Dermis blood vessel endothelial cell (primary cell): ENCODE measurements at places on chromosomes 7 and 10. TPM values are rescaled to one million over a fixed set of nuclear protein-coding genes. Genes with fewer than 3 reads are reported as not detected.

GRCh38 chr10:11386044-11386443 lies 225.4 kb downstream of the USP6NL start:
- DNase-seq, result no peak

Gene EXOC6
- 364 and 485 TPM in 2 replicates for total RNA-seq

Gene CYP3A7
- not detected in 2 replicates for total RNA-seq

GRCh38 chr10:64037071-64037661 lies 516.0 kb downstream of the REEP3 start:
- DNase-seq, result no peak

- no peak for DNase-seq
Observed at GRCh38 chr10:5779730-5780129, 33.5 kb downstream of the GDI2 start.

DNA sequence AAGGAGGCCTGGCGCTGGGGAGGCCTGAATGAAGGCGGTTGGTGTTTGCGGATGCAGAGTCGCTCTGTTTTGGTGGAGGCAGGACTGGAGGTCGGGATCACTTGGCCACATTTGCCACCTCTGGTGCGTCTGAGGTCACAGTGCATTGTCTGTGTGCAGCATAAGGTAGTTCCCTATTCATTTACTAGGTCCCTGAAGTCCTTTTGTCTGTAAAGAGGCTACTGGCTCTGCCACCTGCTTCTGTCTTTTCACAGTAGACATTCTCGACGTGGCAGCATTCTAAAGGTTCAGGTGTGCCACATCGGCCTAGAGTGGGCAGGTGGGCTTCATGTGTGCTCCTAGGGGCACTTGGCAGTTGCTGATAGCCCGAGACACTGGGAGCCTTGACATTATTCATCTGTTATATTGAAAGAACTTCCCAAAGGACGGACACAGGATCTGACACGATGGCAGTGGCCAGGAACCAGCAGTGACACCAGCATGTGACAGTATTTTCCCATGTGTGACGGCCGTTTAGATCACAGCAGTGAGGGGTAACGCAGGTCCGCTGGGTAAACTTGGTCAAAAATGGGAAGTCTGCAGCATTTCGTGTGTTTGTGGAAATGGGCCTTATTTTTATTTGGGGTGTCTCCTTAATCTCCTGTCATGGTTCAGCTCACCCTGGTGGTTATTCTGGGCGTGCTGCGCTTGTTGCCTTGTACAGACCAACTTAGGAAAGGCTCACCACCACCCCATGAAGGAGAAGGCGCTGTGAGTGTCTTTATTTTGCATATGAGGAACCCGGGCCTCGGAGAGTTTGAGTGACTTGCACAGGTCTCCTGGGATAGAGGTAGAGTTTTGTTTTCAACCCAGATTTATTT lies 5.9 kb downstream of the MGMT start:
- DNase-seq, result no peak

- no peak for DNase-seq
Observed at GRCh38 chr10:52105301-52105700, 208.8 kb upstream of the DKK1 start.

DNA sequence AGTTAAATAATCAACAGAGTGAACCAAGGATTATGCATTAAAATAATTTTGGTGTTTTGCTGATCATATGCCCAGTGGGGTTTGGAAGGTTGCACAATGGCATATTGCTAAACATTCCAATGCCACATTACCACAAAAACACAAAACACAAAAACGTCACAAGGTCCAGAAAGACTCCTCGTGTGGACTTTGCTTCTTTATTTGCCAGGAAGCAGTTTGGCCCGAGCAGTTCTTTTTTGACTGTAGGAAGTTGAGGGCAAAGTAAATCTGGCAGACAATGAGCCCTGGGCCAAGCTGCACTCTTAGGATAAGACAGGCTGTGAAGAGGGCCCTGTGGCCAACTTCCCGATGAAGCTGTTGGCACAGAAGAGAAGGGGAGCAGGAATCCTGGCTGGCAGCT lies 39.2 kb upstream of the SLC35B4 start:
- DNase-seq, result peak; percentile 26

Gene TMEM176A
- not detected in 2 replicates for total RNA-seq

GRCh38 chr7:131074585-131074984 lies 253.1 kb upstream of the MKLN1 start:
- DNase-seq, result no peak

- no peak for DNase-seq
Observed at GRCh38 chr7:27435461-27435860, 192.9 kb downstream of the EVX1 start.

DNA sequence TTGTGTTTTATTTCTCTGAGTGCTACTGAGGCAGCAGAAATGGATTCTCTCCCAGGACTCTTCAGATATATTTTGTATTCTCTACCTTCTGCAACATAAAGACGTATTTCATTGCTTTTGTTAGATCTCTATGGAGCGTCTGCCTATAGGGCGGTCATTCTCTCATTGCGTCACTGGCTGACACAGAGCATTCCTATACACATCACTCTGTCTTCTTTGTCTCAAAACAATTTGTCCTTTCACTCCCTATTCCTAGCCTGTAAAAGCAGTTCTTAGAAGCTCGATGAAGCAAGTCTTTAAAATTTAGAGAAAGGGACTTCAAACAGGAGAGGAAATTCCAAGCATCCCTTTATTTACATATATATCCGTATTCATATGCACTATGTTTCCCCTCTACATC lies 120.6 kb downstream of the CPED1 start:
- DNase-seq, result no peak

Gene TSPAN12
- total RNA-seq, result 74.5 and 83.4 TPM in 2 replicates

Gene SPDYE18
- 0.51 TPM in 1 of 2 replicates, not detected in the other for total RNA-seq

Gene PNLIPRP3
- total RNA-seq, result under 0.01 TPM in 1 of 2 replicates, not detected in the other

- DNase-seq, result no peak
Observed at GRCh38 chr10:96387161-96387560, 28.4 kb upstream of the OPALIN start.

GRCh38 chr10:14173391-14173705 lies 157.4 kb downstream of the FRMD4A start:
- no peak for DNase-seq

GRCh38 chr7:100574362-100575205 lies 884 bp upstream of the SAP25 start:
- no peak for DNase-seq

- peak; percentile 48 for DNase-seq
Observed at GRCh38 chr7:101902680-101903514, 85.5 kb downstream of the CUX1 start.

DNA sequence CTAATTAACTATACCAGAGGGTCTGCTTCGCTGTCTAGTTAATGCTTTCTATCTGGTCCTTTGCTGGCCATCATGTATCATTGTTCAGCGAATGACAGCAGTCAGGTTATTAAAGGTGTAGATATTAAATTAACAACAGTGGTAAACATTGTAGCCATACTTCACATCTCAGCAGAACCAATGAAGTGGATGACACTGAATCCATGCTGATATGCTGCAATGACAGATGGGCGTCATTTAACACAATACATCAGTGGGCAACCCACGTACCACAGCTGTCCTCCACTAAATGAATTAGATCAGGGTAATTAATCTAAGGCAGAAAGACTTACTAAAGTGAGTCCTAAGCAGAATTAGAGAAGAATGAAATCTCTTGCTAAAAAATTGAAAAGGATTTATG lies 767.2 kb downstream of the NXPH1 start:
- DNase-seq, result no peak

GRCh38 chr7:87877366-87878040 lies 1.2 kb downstream of the DBF4 start:
- DNase-seq, result peak; percentile 19

DNA sequence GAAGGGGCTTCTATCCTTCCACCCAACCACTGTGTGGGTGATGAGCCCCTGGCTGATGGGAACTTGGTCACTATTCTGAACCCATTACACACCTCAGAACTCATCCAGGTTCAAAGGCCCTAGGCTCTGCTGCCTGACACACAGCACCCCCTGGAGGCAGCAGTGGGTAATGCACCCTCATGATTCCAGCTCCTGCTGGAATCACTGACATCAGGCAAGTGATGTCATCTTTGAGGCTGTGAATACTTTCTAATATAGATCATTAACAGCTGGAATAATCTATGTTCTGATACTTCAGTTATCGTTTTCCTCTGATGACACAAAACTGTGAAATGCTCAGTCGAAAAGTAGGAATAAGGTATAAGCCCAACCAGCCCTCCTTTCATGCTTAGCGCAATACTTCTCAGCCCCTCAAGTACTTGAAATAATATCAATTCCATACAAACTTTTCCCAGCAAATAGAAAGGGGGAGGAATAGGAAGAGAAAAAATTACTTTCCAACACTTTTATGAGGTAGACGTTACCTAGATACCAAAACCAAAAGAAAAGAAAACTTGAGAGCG lies 7.5 kb upstream of the RBP3 start:
- DNase-seq, result peak; percentile 79

DNA sequence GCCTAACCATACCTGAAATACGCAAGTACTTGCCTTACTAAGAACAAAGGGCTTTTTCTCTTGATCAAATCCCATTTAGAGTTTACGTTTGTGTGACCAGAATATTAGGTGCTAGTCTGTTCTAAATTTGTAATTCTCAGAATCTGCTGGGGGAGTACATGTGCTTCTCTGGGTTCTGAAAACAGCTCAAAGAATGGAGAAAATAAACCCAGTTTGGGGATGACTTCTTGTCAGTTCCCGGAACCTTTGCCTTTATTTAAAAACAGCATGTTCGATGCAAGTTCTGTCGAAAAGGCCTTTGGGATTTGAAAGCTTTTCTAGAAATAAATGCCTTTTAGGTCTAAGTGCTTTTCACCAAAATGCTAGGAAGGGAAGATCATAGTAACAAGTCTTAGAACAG lies 147.0 kb downstream of the ARID5B start:
- DNase-seq, result no peak

DNA sequence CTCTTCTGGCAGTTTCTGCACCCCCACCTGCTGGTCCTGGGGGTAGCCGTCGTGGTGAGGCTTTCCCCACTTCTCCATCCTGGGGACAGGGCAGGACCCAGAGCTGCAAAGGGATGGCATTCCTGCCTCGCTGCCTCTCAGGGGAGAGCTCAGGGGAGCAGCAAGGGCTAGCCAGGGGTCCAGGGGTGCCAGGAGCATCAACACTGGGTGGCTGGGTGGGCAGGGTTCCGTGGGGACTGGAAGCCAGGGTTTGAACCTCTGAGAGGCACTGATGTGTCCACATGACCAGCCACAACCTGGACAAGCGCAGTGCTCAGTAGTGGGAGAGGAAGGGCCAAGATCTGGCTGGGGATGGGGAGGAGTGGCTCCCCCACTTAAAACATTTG lies 5.6 kb downstream of the ABCB8 start:
- DNase-seq, result no peak

DNA sequence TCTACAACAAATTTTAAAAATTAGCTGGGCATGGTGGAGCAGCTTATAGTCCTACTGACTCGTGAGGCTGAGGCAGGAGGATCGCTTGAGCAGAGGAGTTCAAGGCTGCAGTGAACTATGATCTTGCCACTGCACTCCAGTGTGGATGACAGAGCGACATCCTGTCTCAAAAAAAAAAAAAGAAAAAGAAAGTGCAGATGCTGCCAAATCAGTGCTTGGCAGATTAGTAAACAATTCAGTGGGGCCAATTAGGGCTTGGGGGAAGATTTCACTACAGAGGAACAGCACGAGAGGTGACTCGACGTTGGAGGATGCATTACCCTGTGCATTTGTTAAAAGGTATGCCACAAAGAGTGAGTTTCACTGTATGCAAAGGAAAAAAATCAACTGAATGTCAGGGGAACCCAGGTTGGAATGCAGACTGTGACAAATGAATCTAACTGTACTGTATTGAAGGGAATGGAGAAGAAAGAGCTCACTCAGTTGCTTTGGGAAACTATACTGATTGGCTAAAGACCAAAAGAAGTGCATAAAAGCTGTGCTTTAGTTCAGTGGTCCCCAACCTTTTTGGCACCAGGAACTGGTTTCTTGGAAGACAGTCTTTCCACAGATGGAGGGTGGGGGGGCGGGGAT lies 31.6 kb downstream of the GARIN1A start:
- DNase-seq, result no peak

Gene TCTN3
- total RNA-seq, result 34.2 and 63.0 TPM in 2 replicates

DNA sequence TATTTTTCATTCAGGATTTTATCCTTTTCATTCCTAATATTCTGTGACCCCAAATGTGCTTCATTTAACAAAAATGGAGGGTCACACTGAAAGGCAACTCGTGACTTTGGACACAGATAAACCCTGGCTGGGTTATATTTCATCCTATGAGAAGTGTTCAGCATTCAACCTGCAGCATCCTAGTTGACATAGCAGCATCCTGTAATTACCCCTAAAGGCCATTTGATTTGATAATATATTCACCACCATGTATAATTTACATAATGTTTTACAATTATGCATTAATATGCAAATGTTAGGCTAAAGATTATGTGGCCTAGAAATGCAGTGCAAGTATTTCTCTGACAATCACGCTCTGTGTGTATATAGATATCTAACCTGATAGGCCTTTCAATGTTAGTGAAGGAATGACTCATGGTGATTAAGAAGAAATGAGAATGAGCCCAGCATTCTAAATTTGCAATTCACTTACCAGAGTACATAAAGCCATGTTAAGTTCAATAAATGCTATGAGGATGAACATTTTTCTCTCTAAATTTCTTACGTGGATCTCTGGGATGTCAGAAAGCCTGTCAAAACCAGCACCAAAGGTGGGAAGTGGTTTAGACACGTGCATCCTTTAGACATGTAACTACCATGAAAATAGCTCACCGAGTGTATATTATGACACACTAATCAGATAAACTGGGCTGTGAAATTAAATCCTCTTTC lies 337.7 kb upstream of the AOAH start:
- DNase-seq, result no peak

DNA sequence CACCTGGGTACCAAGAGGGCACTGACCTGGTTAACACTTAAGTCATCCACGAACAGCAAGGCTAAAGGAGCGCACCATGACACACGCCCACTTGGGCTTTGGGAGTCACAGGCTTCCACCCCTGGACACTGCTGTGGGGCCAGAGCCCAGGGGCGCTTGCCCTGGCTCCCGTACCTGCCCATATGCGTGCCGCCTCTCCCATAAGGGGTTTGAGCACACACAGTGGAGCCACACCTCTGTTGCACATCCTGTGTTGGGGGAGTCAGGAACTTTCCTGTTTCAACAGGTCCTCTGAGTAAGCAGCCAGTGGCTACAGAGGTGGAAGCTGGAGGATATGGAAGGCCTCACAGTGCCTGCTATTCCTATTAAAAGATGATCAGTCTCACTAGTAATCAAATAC lies 152.0 kb downstream of the REEP3 start:
- no peak for DNase-seq

Gene ASAH2
- under 0.01 and 0.14 TPM in 2 replicates for total RNA-seq

GRCh38 chr7:85521108-85521694 lies 334.3 kb upstream of the SEMA3D start:
- no peak for DNase-seq

Gene CYP2C19
- not detected in 2 replicates for total RNA-seq

DNA sequence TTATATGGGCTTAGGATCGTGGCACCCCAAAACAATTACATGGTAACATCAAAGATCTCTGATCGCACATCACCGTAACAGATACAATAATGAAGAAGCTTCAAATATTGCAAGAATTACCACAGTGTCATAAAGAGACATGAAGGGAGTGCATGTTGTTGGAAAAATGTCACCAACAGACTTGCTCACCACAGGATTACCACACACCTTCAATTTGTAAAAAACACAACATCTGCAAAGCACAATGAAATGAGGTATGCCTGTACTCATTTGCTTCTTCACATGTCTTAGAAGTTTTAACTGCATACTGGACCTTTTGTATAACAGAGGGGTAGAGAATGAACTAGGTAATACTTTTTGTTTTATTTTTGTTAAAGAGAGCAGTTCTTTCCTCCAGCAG lies 96.6 kb downstream of the TPST1 start:
- no peak for DNase-seq

Gene FAM241B
- not detected in 2 replicates for total RNA-seq

- peak; percentile 87 for DNase-seq
Observed at GRCh38 chr10:69224862-69225657, 4.9 kb downstream of the HKDC1 start.

- DNase-seq, result no peak
Observed at GRCh38 chr10:44473146-44473545, 88.2 kb upstream of the CXCL12 start.
